Activated CD8-positive, alpha-beta memory T cell treated with anti-CD3 and anti-CD28 coated beads for 4 hours (primary cell): ENCODE measurements at places on chromosomes 3 and 15.

GRCh38 chr3:78589778-78590177 lies 1178.0 kb downstream of the ROBO1 start:
- no peak for DNase-seq

GRCh38 chr3:9770276-9770812 lies 597 bp upstream of the CAMK1 start:
- no peak for DNase-seq

DNA sequence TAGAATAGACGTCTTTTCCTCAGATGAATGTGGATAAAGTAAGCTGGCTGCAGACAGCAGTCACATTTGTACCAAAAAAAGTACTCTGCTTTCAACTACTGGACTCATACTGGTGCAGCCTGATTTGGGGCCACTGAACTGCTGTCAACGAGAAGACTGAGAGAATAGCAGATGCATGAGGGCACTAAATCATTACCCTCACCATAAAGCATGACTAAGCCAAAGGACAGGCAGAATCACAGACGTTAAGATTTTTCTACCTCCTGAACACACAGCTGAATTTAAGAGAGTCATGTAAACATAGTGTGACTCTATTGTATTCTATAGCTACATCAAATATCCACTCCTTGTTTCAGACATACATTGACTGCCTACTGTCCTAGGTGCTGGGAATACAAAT lies 67.8 kb upstream of the CDAN1 start:
- no peak for DNase-seq

DNA sequence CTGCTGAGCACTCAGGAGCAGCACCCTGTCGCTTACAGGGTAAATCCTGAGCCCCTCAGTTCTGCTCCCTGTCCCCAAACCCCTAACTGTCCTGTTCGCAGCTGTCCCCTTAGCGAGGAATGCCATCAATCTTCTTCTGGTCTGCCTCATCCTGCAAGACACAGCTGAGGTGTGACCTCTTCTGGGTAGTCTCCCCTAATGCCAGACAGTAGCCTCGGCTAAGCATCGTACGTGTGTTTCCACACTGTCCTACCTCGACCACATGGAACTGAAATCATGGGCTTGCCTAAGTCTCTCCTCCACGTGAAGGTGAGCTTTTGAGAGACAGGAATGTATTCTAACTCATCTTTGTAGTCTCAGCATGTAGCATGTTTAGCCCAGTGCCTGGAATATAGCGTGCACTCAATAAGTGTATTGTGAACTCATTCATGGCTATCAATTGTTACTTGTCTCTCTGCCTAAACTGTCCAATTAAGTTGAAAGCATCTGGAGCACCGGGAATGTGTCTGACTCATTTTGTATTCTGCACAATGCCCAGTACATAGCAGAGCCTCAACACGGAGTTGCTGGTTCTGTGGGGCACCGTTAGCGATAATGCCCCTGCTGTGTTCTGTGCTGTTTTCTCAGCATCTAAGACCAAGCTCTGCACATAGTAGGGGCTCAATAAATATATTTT lies 90.2 kb downstream of the HES1 start:
- DNase-seq = no peak

DNA sequence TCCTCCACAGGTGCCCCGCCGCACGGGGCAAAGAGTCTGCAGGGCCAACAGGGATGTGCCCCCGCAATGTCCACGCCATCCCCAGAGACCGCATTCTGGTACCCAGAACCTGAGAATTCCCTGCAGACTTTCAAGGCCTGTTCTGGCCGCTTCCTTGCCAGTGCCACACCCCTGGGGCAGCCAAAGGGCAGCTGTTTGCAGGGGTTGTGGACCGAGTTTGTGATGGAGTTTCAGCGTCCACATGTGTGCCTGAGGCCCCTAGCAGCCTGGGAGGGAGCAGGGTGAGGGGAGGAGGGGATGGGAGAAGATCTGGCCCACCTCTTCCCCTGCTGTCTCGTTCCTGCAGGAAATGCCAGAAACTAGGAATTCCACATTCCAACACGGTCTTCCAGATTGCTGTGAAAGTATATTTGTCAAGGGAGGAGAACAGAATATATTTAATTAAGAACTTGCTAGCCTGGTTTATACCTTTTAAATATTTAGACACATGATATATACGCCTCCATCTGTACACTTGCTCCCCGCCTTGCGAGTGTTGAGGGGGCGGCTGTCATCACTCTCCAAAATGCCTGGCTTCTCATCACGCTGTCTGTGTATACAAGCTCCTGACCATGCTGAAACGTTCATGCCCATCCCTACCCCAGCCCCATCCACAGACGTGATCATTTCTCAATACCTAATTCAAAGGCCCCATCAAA lies 31.1 kb upstream of the RASA2 start:
- no peak for DNase-seq

DNA sequence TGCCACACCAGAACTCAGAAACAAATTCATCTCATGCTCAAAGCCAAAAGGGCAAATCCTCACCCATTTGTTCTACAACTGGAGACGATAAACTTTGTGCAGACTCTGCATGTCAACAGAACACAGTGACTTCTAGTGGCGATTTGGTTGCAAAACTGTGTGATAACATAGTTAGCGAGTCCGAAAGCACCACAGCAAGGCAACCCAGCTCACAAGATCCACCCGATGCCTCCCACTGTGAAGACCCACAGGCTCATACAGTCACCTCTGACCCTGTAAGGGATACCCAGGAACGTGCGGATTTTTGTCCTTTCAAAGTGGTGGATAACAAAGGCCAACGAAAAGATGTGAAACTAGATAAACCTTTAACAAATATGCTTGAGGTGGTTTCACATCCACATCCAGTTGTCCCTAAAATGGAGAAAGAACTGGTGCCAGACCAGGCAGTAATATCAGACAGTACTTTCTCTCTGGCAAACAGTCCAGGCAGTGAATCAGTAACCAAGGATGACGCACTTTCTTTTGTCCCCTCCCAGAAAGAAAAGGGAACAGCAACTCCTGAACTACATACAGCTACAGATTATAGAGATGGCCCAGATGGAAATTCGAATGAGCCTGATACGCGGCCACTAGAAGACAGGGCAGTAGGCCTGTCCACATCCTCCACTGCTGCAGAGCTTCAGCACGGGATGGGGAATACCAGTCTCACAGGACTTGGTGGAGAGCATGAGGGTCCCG lies 199.7 kb downstream of the AKAP13 start:
- DNase-seq = no peak

DNA sequence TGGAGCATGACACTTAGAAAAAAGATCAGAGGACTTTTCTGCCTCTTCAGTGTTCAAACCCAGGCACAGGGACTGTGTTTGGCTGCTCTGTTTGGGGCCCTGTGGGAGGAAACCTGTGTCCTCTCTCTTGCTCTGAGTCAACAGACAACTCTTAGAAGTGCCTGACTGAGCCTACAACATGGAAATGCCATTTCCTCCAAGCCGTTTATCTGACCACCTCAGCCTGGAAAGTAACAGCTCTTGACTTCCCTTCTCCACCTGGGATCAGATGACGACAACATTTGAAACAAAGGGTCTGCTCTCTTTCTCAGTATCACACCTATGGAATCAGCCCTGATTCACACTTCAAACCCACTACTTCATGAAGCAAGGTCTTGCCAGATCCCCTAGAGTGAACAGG lies 91.3 kb upstream of the CTDSPL start:
- DNase-seq = no peak

DNA sequence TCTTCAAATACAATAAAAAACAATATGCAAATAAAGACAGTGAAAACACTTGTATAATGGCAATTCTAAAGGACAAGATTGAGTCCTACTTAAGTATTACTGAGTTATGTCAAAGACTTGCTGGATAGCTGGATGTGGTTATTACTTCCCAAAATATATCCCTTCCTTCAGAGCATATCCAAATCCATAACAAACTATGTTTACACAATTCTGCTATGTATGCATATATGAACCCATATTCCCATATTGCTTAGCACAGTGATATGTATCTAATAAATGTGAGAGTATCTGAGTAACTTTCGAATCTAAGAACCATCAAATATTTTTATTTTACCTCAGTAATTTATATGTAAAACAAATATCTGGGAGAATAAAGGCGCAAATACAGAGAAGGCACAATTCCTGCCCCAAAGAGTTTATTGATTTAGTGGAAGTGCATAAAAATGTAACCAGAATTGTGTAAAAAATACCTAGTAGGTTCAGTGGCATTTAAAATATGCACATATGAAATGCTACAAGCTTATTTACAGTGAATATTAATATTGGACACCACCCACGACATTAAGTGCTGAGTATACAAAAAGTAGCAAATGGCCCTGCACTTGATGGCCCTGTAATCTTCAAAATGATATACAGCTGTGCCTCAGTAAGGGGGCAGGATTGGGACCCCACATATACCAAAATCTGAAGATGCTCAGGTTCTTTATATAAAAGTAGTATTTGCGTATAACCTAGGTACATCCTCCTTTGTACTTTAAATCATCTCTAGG lies 37.1 kb downstream of the TMEM212 start:
- DNase-seq = no peak

- DNase-seq = no peak
Observed at GRCh38 chr15:79101866-79102581, 11.4 kb upstream of the RASGRF1 start.

DNA sequence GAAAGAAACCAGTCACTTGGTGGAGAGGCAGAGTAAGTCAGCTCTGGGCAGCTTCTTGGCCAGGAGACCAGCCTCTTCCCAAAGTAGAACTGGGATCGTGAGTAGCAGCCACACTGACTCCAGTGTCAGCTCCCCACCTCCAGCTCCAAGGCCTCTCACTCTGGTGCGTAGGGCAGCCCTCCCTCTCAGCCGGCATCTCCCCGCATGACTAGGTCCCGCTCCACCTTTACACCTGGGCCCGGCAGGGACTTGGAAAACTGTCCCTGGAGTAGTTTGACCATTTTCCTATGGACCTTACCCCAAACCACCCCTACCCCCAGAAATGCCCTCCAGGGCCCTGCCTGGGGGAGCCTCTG lies 3.3 kb downstream of the STRA6 start:
- no peak for DNase-seq

DNA sequence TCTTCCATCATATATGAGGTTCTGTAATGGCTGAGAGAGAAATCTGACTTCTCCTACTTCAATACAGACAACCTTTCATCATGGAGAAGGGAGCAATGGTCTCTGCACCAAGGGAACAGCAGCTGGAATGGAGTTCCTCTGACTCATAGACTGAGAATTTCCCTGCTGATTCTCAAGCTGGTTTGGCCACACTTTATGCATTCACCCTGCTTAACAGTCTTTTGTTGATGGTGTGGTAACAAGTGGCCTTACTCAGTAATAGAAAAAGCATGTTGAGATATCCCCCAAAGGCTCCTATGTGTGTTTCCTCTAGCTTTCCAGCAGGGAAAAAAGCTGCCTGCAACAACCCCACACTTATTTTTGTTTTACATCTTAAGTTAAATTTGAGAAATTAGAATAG lies 138.1 kb downstream of the GREM1 start:
- no peak for DNase-seq

- DNase-seq = no peak
Observed at GRCh38 chr3:42220436-42221121, 45.4 kb downstream of the CCK start.

- DNase-seq = no peak
Observed at GRCh38 chr3:58535531-58536500, 1.2 kb downstream of the ACOX2 start.

DNA sequence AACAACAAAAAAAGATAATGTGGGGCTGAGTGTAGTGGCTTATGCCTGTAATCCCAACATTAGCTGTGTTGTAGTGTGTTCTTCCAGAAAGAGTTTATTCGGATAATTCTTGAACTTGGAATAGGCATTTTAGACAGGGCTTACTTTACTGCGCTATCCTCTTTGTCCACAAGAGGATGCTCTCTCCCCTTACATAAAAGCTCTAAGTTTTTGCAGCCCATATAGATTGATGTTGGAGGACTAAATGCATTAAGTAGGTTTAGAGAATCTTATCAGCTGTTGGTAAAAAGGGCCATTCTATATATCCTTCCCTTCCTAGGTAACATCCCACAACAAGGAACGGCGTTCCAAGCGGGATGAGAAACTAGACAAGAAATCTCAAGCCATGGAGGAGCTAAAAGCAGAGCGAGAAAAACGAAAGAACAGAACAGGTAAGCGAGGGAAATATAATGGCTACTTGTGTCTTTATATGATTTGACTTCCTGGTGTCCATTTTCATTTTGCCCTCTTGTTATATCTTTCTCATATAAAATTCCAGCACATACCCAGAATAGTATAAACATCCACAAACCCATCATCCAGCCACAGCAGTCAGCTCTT lies 27.8 kb upstream of the ITPKA start:
- no peak for DNase-seq

DNA sequence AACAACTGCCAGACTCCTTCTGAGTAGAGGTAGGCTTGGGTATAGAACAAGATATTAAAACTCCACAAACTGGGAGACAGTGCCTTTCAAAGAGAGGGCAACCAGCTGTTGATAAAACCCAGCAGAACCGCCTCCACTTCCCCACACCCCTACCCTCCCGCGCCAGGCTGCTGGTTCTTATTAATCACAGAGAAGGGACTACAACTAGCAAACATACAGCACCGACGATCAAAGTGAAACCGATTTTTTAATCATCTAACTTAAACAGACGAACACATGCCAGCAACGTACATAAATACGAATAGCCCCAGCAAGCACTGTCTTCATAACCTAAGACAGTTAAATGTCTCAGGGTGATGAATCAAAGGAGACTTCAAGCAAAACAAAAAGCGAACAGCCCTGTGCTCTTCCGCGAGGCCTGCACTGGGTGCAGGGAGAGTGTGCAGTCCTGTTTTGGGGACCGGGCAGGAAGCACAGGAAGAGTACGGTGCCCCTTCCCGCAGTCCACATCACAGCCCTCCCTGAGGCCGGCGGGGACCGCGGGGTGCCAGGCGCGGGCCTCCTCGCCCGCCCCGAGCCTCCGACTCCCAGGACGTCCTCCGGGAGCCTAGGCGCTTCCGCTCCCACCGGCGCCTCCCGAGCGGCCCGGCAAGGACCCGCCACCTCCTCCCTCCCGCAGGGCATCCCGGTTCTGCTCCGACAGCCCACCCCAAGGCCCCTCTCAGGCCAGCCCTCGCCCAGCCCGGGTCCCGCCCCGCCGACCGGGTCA lies 75.1 kb upstream of the VGLL4 start:
- DNase-seq = no peak

GRCh38 chr3:38458796-38459498 lies 5.3 kb downstream of the ACVR2B start:
- DNase-seq = no peak

- DNase-seq = no peak
Observed at GRCh38 chr3:172622916-172623700, 87.8 kb downstream of the NCEH1 start.

GRCh38 chr3:155859859-155860258 lies 5.6 kb upstream of the SLC33A1 start:
- DNase-seq = no peak
